ENCODE measurements at places on chromosomes 13 and 19.

DNA sequence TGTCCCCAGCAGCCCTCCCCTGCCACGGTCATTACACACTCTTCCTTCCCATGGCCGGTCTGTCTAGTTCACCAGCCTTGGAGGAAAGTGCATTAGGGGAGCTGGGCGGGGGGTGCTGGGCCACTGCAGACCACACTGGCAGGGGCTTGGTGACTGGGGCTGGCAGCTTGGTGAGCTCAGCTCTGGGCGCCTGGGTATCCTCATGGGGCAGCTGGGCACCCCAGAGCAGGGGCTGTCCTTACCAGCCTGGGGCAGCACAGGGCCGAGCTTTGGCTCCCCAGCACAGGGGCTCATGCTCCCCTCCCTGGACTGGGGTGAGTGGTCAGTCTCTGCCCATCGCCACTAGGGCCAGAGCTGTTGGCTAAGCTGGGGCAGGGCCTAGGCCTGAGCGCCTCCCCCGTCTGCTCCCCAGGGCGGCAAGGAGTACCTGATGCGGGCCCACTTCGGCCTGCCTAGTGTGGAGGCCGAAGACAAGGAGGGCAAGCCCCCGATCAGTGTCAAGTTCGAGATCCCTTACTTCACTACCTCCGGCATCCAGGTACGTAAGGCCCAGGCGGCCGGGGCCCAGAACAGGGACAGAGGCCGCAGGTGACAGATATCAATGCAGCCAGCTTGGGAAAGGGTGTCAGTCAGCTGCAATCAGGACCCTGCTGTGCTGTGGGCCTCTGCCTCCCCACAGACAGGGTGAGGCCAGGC is 35.5 kb downstream of the AP1M1 start:
- DNase-seq: no peak

- DNase-seq: peak; percentile 90
Observed at GRCh38 chr19:2476451-2477140, 669 bp downstream of the GADD45B start.

- DNase-seq: no peak
Observed at GRCh38 chr19:4525563-4526002, 7.3 kb upstream of the PLIN4 start.

GRCh38 chr13:106161146-106161545 is 374.3 kb downstream of the EFNB2 start:
- no peak for DNase-seq

DNA sequence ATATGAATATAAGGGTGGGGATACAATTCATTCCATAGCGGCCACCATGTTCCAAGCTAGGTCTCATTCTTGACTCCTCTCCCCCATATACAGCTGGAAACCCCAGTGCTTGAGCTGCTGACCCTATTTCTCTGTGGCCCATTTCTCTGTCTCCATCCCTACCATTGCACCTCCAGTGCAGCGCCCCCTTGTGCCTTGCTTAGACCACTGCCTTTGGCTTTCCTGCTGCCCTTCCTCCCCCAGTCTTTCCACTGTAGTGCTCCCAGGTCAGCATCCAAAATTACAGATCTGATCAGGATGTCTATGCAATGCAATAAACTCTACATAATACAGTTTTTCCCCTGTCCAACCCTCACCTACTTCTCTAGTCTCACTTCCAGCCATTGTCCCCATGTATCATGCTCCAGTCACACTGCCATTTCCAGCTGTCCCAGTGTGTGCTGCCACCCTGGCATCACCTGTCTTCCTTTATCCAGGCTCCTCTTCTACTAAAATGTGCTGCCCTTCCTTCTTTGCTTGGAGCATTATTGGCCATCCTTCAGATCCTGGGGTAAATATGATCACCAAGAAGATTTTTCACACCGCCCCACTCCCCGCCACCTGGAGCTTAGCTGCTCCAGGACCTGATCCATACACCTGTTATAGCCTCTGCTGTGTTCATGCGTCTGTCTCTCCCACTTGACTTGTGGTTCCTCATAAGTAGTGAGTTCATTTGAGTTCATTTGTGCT is 199.4 kb upstream of the IPO5 start:
- DNase-seq: peak; percentile 11

GRCh38 chr19:3082331-3082730 is 11.8 kb upstream of the GNA11 start:
- DNase-seq: no peak

GRCh38 chr19:16095071-16095571 is 16.6 kb upstream of the RAB8A start:
- DNase-seq: peak; percentile 77

DNA sequence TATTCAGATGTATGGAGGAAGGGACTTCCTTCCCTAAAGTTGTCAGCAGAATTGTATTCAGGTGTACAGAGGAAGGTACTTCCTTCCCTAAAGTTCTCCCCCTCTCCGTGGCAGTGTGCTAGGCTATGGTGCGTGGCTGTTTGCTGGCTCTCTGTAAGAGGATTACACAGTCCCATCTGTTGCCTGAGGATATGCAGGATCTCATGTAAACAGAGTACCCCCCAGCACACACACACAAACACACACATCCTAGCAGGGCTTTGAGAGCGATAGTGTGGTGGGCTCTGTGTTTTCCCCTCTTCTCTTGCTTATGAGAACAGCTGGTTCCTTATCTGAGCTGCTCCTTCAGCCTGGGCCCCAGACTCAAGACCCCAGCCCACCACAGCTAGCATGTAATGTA is 10.3 kb downstream of the NEK5 start:
- no peak for DNase-seq

DNA sequence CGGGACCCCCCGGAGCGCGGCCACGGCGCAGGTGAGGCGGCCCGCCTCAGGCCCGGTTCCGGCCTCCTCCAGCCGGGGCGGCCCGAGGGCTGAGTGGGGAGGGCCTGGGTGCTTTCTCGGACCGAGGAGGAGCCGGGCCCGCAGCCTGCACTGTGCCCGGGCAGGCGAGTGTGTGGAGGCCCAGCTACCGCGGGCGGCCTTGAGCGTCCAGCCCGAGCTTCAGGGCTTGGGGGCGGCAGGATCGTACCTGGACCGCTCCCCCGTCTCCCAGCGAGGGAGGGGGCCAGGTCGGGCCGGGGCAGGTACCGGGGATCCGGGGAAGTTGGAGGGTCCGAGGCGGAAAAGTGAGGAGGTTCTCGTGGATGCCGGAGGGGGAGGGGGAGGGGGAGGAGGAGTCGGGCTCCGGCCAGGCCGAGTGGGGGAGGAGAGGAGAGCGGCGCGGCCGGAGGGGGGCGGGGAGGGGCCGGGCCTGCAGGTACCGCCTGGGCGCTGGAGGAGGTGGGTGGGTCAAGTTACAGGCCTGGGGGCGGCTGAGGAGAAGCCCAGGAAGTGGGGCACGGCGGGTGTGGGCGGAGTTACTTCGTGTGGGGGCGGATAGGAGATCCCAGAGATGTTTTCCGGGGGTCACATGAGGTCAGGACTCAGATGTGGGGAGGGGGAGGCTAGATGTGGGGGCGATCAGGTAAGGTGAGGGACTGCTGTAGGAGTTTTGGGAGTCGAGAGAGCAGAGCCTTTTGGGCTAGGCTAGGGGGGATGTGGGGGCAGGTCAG is 545 bp downstream of the NACC1 start:
- DNase-seq: peak; percentile 70

DNA sequence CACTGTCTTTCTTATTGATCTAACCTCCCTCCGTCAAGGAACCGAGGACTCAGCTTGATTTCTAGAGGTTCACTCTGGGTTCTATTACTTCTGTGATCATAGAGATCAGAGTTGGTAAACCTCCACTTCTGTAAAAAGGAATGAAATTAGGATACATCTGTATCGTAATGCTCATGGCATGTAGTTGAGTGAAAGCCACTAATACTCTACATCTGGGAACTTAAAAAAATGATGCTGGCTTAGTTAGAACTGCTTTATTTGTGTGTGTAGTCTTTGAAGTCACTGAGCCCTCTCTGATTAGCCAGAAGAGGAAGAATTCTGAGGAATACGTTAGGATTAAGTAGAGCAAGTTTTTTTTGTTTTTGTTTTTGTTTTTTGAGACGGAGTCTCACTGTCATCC is 140.8 kb downstream of the GGACT start:
- DNase-seq: no peak

DNA sequence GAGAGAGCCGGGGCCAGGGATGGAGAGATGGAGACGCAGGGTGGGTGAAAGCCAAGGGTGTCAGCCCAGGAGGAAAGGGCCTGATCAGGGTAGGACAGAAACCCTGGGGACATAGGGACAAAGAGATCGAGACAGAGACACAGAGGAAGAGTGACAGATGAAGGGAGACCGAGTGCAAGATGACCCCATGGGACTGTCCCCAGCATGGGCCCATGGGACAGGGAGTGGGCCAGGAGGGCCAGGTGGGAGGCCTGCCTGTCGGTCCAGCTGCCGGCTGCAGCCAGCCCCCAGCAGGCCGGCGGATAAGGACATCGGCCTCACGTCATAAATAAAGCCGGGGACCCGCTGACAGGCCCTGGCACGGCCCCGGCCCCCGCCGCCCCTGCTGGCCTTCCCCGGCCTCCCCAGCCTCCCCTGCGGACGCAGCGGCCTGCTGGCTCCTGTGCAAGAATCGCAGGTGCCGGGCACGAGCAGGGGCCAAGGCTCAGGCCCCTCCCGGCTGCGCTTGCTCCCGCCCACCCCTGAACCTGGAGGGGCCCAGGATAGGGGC is 6.3 kb downstream of the REX1BD start:
- no peak for DNase-seq

GRCh38 chr19:8460516-8461298 is 15.9 kb downstream of the HNRNPM start:
- no peak for DNase-seq

GRCh38 chr13:40758811-40759210 is 12.2 kb downstream of the MRPS31 start:
- DNase-seq: no peak

- DNase-seq: peak; percentile 82
Observed at GRCh38 chr19:41795031-41795461, 1.3 kb upstream of the CEACAM3 start.

- no peak for DNase-seq
Observed at GRCh38 chr13:47326061-47326460, 429.2 kb upstream of the HTR2A start.

GRCh38 chr19:2097203-2097885 is 629 bp downstream of the IZUMO4 start:
- DNase-seq: peak; percentile 82

DNA sequence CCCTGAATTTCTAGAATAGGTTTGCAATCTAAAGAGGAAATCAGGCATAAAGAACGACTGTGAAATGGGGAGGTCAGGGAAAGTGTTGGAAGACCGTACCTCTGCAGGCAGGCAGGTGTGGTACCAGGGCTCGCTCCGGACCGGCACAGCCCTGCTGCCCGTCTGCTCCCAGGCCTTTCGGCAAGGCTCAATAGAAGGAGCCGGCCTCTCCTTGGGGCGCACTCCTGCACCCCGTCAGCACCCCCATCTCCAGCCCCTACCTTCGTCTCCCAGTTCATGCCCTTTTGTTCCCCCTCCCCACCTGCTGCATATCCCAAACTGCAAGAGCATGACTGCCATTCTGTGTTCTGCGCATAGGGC is 139.8 kb upstream of the SOX1 start:
- no peak for DNase-seq

DNA sequence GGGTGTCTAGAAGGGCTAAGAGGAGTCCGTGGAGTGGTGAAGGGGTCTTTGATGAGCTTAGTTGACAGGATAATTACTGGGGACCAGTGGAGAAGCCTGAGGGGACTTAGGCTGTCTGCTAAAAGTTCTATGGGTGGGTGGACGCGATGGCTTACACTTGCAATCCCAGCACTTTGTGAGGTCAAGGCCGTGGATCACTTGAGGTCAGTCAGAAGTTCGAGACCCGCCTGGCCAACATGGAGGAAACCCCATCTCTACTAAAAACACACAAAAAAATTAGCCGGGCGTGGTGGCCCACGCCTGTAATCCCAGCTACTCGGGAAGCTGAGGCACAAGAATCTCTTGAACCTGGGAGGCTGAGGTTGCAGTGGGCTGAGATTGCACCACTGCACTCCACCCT is 2.8 kb upstream of the GSK3A start:
- DNase-seq: no peak

DNA sequence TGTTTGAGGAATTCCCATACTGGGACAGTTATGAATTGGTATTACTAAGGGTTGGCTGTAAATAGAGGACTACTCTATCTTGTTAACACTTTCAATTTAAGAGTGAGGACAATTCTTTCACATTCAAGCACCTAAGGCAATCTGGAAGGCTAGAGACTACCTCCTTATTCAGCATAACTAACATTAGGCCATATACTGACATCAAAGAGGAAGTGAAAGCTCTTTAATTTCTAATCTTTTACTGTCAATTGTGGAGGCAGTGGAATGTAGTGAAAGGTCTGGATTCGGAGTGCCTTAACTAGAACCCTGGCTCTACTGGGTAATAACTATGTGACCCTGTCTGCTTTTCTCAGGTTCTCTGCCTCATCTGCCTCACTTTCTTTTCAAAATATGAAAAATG is 134.0 kb downstream of the UFM1 start:
- DNase-seq: no peak

GRCh38 chr13:76762721-76763120 is 123.5 kb downstream of the KCTD12 start:
- no peak for DNase-seq

- DNase-seq: peak; percentile 76
Observed at GRCh38 chr19:38417544-38418506, 8.2 kb downstream of the RASGRP4 start.

- DNase-seq: no peak
Observed at GRCh38 chr13:49254007-49254406, 6.3 kb downstream of the CDADC1 start.

DNA sequence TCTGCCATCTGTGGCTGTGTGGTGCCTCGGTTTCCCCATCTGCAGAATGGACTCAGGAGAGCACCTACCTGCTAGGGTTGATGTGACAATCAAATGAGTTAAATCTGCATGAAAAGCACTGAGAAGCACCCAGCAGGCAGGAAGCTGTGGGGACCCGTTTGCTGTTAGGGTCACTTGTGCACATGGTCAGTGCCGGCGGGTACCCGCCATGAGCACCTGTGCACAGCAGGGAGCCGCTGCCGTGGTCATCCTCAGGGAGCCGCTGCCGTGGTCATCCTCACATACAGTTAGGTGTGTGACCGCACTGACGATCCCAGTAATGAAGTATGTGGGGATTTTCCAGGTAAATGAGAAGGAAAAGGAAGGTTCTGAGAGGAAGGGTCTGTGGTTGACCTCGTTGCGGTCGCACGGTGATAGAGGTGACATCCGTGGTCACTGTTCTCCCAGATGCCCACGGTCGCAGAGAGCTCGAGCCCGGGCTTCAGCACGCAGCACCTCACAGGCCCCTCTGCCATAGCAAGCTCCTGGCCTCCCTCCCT is 6.5 kb downstream of the MCF2L start:
- no peak for DNase-seq

DNA sequence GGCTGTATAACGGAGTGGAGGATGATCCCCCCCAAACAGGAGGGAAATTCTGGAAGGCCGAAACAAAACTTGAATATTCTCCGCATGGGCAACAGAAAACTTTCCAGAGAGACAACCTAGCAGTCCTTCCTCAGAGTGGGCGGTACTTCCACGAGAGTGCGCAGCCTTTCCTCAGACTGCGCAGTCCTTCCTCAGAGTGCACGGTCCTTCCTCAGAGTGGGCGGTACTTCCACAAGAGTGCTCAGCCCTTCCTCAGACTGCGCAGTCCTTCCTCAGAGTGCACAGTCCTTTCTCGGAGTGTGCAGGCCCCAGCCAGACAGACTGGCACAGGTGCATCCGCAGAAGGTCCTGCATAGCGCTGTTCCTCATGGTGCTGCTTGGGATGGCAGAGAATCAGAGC is 12.7 kb upstream of the GALP start:
- no peak for DNase-seq

GRCh38 chr13:24220086-24220703 is 59.7 kb downstream of the SPATA13 start:
- DNase-seq: peak; percentile 77
